Activated CD4-positive, alpha-beta memory T cell treated with anti-CD3 and anti-CD28 coated beads, Interleukin-2, amount 10 ng/mL, durations not matched to agents 7 days and 5 days (primary cell): ENCODE measurements at places on chromosomes 6 and 20.

DNA sequence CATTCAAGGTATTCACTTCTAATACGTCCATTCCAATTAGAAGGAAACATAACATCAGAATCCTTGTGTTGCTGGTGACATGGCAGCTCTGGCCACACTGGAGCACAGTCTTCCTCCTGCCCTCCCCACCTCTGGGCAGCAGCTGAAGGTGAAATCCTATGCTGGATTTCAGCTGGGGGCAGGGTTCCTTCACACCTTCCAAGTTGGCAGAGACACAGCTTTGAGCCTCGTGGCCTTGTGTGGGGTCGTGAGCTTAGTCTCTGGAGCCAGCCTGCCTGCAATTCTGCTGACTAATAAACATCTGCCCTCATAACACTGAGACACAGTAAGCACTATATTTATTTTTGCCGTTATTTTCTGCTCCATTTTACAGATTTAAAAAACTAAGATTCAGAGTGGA lies 218.9 kb upstream of the RIN2 start:
- no peak for DNase-seq

DNA sequence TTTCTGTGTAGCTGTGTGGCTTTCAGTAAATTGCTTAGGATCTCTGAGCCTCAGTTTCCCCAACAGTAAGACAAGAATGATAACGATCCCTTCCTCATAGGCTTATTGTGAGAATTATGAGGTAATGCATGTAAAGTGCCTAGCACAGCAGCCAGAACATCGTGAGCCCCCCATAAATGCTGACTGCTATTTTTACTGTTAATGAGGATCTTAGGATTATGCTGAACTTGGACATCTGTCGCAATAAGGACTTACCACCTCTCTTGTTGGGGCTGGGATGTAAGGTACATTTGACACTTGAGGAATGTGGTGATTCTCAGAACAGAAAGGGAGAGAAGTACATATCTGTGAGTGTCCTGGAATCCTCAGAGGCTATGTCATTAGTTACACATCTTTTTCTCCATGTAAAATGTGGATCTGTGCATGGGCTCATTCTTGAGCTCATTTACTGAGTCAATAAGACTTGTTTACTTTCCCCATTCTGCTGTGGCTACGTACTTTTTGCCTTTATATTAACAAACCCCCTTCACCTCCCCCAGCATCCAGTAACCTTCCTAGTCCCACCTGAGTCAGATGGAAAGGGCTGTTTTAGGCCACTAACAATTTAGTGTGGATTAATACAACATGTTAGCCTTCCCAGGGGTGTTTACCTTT lies 64.4 kb upstream of the PLEKHG1 start:
- no peak for DNase-seq

DNA sequence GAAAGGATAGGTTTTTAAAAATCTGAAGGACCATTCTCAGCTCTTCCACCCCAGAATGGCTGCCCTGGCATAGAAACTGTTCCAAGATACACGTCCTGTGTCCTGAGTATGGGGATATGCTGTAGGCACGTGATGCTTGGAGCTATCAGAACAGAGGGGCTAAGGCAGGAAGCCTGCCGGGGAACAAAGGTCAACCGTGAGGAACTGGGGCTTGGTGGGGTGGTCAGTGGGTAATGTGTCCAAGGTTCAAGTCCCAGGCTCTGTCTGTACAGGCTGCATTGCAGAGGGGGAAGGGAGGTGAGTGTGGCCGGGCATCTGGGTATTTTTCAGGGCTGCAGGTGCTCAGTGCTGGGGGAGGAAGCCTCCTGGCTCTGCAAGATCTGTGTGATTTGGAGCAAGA lies 479.6 kb upstream of the CHD6 start:
- no peak for DNase-seq

DNA sequence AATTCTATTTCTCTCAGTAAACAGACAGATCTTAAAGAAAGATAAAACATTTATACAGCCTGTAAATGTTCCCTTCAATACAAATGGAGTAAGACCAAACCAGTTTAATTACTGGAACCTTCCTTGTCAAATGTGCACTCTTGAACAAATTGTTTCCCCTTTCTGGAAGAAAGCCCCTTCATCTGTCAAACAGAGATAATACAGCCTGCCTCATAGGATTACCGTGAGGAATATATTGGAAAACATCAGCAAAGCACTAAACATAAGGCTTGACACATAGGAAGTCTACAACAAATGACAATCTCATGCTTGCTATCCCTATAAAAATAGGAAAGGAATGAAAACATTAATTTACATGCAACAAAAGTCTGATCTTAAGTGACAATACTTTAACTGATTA lies 173.8 kb downstream of the PTPRK start:
- DNase-seq, result no peak

DNA sequence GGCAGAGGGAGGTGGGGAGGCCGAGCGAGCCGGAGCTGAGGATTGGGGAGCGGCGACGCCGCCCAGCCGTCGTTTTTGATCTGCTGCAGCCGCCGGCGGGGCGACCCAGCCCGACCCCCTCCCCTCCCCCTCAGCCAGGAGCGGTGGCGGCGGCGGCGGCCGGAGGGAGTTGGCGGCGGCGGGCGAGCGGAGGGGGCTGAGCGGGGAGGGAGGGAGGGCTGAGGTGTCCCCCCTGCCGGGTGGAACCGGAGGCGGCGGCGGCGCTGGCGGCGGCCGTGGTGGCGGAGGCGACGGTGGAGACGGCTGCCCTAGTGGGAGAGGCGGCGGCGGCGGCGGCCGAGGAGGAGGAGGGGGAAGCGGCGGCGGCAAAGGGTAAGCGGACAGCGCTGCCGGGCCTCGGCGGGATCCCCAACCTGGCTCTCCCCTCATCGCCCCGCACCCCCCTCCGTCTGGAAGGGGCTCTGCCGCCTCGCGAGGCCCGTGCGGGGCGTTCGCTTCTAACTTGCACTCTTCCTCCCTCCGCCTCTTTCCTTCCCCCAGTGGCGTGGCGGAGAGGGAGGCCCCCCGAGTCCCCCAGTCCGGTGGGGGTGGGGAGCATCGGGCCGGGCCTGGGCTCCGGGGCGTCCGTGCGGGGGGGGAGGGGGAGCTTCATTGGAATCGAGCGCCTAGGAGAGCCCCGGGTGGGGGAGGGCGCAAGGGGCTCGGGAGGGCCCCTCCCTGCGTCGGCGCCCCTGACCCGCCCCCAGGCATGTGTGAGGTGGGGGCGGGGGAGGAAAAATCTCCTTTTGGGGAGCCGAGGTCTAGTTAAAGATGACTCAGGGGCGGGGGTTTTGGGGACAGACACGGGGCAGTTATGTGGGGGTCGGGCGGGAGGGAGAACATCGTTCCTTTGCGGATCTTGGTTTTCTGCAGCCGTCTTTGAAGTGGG lies at the start of gene TAB2:
Gene TAB2 (plus strand): TSS at position 69 of the 928 bp plus-strand sequence. CDS start 52,286 bp downstream, outside the sequence.
- peak; percentile 79 for DNase-seq

DNA sequence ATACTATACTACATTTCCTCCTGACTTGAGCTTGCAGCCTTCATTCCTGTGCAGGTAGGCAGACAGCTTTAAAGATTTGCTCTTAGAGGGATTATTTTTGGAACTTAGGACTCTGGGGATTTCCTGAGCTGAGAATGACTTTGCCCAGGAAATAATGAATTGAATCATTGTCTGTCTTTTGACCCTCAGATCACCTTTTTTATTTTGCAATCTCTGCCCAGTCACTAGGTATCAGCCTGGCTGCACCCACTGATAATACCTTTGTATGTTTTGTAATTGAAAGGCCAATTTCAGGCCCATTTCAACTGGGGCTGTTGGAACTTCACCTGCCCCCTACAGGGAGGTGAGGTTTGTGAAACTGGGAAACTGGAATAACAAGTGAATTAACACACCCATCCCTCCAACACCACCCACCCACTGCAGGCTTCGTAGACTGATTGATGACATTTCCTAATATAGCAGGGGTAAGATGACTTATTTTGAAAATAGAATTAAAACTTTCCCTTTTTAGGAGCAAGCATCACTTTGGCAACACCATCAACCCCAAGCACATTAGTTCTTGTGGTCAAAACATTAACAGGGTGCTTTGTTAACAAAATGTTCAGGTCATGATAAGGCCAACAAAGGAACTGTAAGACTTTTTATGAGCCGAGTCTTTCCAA lies 157.1 kb upstream of the CENPW start:
- DNase-seq, result no peak

GRCh38 chr20:62703853-62704228 lies 4.8 kb upstream of the NTSR1 start:
- no peak for DNase-seq

DNA sequence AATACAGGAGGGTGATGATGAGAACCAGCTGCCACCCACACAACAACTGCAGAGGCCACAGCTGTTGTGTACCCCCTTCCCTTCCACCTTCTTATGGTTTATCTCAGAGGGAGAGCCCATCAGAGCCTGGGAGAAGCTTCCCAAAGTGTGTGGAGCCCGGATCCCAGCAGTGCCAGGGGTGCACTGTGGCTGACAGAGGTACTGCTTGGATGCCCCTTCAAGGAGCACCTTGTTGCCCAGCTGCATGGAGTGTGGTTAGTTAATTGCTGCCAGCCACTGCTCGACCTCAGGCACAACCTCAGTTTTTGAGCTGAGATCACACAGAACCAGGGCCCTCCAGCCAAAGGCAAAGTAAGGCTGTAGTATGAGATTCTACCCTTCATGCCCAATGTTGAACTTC lies 13.0 kb downstream of the PI3 start:
- no peak for DNase-seq

- DNase-seq, result no peak
Observed at GRCh38 chr6:131382631-131383030, 190.4 kb upstream of the ARG1 start.

- DNase-seq, result no peak
Observed at GRCh38 chr20:47577314-47577713, 75.6 kb downstream of the NCOA3 start.

- DNase-seq, result no peak
Observed at GRCh38 chr20:49671433-49671832, 42.2 kb downstream of the B4GALT5 start.

- DNase-seq, result peak; percentile 46
Observed at GRCh38 chr6:168956884-168957730, 296.5 kb downstream of the THBS2 start.

DNA sequence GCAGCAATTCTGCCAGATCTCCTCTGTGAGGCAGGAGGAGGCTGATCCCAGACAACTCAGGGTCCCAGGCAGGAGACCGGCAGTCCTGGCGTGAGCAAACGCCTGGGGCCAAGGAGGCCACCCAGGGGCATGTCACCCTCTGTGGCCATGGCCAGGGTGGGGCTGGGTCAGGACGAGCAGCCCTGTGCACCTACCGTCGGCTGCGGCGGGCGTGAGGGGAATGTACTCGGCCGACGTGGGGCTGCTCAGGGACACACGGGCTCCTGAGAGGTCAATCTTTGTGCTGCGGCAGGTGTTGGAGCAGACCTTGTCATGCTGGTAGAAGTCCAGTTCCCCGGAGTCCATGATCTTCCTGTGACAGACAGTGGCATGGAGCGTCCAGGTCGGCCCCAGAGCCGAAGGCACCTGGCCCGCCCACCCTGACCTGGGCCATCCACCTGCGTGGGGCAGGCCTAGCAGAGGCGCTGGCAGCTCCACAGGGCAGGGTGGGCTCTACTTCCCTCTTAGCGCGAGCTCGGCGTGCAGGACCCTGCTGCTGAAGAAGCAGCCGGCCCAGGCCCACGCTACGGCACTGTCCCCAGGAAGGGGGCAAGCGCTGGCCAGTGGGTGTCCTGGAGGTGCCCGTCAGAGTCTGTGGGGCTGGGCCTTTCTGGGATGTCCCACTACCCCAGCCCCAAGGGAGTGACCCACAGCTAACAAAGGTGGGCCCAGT lies 21.5 kb upstream of the HELZ2 start:
- DNase-seq, result no peak

DNA sequence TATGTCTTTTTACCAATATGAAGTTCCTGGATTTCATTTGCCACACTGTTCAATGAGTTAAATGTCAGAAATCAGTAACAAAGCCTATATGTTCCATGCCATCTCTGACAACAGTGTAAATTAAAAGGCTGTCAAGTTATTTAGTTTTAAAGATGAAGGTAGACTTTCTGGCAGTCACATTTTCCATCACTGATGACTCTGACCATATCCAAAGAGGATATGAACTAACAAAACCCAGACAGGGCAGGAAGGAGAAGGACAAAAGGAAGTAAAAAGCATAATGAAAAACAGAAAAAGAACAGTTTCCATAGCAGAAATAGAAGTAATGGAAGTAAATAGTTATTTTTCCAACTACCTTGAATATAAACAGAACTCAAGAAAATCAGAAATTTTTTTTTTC lies 242.3 kb downstream of the UBE3D start:
- no peak for DNase-seq

- no peak for DNase-seq
Observed at GRCh38 chr6:163876391-163876790, 461.9 kb downstream of the QKI start.

GRCh38 chr6:135306166-135306565 lies 125.1 kb downstream of the MYB start:
- no peak for DNase-seq

- no peak for DNase-seq
Observed at GRCh38 chr6:102686461-102686860, 1293.0 kb downstream of the GRIK2 start.

DNA sequence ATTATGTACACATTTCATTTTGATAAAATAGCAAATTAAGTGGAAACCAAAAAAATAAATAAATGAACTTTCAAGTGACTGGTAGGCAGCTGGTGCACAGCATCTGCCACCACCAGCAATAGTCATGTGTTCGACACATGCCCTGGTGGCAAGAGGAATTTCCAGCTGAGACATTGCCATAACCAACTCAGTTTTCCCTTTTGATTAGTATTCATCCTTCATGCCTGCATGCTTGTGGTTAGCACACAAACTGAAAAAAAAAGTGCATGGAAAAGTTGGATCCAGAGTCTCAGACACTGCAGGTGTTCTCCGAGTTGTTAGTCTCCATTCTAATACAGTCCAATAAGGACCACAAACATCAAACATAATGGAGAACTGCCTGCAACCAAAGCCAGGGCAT lies 156.0 kb upstream of the SOX4 start:
- DNase-seq, result no peak

DNA sequence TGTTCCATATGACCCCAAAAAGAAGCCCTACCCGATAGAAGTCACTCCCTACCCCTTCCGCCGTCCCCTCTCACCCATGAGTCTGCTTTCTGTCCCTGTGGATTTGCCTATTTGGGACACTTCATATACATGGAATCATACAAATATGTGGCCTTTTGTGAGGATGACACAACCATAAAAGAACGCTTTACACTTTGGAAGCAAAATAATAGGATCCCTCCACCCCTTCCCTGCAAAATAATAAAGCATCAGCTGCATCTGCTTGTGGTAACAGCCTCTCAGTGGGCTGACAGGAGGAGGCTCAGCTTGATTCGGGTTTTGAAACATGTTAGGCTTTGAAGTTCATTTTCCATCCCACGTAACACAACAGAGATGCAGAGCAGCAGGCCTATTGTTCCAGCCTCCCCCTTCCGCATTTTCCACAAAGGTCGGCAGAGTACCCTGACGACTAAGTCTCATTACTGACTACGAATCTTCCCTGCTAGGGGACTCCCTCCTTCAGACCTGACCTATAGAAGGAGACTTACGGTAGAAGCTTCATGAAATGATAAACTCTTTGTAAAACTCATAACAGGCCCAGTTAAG lies 99.1 kb downstream of the ALDH8A1 start:
- DNase-seq, result no peak
